ENCODE measurements at places on chromosomes 1 and 21.

DNA sequence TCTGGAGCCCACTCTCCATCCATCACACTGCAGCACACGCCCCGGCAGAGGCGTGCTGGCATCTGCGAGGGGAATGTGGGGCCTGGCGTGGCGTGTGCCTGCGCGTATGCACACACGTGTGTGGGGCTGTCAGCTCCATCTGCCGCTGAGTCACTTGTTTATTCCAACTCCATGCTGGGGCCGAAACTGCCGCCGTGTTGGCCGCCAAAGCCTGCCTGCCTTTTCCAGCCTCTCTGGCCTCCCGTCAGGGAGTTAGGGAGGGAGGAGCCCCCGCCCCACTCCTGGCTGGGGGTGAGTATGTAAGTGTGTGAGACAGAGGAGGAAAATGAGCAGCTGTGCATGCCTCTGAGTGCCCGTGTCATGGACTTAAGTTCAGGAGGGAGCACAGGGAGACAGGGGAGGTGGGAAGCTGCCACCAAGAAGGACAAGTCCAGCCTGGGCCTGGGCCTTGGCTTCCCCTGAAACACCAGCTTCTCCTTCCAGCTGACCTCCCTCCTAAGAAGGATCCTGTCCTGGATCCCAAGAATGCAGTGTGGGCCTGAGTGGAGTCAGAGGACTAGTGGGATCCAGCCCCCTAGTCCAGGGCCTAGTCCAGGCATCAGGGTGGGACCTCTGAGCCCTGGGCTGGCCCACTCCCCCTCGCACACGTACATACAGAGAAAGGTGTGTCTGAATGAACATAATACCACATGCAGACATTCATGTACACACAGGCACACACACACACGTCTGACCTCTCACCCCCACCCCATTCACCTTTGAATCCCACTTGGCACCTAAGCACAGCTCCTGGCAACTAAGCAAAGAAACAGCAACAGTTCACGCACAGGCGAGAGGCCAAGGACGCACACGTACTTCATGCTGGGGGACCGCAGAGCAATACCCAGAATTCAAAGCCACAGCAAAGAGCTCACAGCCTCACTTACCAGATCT is 24.7 kb downstream of the MEF2D start:
- DNase-seq: no peak

GRCh38 chr1:27031235-27032118 is 18.8 kb upstream of the TENT5B start:
- DNase-seq: no peak

DNA sequence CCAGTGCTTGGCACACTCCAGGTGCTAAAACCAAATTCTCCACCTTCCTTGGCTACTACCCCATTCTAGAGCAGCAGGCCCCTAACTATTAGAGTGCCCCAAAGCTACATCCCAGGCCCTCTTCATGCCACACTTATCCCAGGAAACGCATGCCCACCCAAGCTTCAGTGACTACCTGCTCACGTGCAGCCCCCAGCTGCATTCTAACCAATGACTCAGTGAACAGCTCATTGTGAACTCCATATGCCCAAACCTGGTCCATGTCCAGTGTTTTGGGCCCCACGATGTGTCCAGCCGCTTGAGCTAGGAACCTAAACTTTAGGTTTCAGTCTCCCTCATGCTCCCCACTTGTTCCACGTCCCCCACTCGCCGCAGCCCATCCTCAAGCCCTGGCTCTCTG is 41.5 kb downstream of the NKAIN1 start:
- no peak for DNase-seq

DNA sequence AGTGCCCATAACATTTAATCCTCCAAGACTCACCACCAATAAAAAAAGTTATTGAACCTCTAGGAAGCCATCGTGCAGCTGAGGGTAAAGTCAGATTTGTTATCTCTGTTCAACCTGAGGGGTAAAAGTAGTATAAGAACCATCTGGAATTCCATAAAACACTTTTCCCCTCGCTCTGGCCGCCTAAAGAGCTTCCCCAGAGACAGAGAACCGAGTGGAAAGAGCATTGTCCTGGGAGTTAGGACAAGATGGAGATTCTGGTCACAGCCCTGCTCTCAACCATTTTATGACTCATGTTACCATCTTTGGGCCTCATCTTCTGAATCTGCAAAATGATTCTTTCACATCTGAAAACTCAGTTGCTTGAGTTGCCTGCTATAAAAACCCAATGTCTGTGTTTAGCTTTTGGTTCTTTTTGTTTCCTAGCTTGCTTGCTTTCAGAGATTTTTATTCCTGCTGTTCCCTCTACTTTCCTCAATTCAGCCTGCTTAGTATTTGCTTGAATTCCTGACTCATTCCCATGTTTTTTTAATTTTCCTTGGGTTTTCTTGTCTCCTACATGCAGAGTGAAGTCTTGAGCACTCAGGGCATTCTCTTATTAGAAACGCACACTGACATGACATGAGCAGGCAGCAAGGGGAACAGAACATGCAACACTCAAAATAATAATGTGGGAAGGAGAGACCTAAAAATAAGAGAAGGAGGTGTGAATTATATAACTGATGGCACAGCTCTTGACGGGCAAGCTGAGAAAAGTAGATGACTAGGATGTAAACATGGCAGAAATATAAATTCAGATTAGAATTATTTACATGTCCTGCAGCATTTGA is 1.7 kb downstream of the EPHX4 start:
- DNase-seq: no peak

DNA sequence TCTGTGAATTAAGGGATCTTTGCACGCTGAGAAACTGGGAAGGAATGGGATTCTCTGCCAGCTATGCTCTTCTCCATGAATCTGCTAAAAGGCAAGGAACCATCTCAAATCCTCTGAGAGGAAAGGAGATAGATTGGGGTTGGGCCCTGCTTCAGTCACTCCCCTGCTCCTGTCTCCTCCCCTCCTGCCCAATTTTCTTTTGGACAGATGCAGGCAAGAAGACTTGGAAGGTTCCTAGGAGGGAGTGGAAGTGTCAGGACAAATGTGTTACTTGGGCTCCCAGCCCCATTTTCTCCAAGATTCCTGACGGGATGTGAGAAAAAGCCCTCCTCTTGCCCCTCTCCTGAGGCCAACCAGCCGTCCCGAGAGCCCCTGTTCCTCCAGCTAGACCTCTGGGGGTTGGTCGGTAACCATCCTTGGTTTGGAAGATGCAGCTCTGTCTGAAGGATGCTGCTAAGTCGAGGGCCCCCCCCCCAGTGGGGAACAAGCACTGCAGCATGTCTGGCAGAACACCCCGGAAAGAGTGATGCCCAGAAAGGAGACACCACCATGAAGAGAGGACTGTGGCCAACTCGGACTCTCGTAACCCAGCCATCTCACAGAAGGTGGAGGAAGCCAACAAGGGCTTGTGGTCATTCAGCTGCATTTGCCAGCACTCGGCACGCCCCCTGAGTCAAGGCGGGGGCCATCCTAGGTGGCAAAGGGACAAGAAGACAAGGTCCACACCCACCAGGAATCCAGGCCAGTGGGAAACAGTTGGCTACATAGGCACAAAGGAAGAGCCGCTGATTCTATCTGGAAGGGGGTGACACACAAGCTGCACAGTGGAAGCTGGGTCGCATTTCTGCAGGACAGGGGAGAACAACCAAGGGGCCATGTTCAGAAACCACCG is 43.7 kb downstream of the CDK18 start:
- DNase-seq: no peak

- no peak for DNase-seq
These were observed 9.8 kb downstream of the UBASH3A start for GRCh38 chr21:42413500-42413899.

DNA sequence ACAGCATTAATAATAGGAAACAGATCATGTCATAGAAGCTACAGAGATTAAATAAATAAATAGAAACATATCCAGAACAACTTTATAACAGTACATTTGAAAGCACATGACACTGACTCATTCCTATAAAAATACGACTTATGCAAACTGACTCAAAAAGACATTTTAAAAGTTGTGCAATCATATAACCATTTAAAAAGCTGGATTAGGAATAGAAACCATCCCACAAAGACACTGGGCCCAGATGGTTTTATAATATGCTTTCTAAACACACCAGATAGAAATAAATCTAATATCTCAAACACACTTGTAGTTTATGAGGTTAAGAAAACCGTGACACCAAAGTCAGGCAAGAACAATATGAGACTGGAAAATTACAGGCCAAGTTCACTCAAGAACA is 47.6 kb downstream of the MATN1 start:
- no peak for DNase-seq

DNA sequence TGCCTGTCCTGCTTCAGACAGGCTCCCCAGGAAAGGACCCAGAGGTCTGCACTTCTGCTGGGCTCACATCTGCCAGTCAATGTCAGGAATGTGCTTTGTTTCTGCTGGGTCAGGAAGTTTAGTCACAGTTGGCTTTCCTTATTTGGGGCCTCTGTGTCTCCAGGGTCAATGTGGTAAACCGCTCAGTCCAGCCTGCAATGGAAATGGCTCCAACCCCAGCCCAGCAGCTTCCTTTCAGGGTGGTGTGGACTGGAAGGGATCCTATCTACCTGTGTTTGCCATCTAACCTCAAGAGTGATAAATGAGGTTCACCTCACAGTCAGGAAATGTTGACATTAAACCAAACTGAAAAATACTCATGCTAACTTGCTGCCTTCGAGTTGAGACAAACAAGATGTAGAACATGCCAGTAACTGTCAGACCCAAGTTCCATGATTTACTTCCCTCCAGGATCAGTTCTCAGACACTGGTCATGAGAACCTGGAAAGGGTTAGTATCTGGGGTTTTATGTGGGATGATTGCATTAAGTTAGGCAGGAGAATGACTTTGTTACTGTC is 20.3 kb downstream of the ENO1 start:
- no peak for DNase-seq

GRCh38 chr1:188988589-188988988 is 1489.1 kb downstream of the BRINP3 start:
- DNase-seq: no peak

DNA sequence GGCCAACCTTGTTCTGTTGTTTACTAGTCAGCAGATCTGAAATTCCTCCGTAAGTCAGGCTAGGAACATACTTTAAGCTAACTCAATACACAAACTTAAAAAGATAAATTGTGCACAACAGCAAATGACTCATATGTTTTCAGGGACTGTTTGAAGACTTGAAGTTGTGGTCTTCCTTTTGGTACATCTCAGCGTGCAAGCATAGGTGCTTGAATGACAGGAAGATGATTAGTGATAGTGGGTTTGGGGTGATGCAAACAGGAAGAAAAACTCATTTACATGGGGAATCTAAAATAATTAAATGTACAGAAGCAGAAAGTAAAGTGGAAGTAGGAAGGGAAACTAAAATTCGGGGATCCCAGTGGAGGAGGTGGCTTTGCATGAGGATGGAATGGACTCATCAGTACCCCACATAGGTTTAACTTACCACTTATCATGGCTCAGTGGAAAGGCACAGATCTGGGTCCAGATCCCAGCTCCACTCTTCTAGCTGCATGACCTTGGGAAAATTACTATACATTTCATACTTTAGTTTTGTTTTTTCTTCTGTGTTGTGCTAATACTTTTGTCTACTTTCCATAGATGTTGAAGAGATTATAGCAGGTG is 122.3 kb downstream of the XCL2 start:
- DNase-seq: no peak

- DNase-seq: no peak
These were observed 97.8 kb downstream of the MRPL37 start for GRCh38 chr1:54297596-54298283.

All from stimulated activated CD4-positive, alpha-beta T cell treated with anti-CD3 and anti-CD28 coated beads, TNF-alpha, amount 100 ng/mL, for 24 hours (primary cell).